ENCODE measurements at places on chromosomes 5 and 9. TPM values are rescaled to one million over a fixed set of nuclear protein-coding genes. Genes with fewer than 3 reads are reported as not detected.

The CCDC112 gene
- 8.6 TPM for total RNA-seq

The DTWD2 gene
- total RNA-seq = 7.1 TPM

The BTNL8 gene
- 0.58 TPM for total RNA-seq

The LCN15 gene
- not detected for total RNA-seq

The KIF3A gene
- total RNA-seq = 5.5 TPM

The TMEFF1 gene
- 0.50 TPM for total RNA-seq

The SWI5 gene
- 20.8 TPM for total RNA-seq

The CDH9 gene
- not detected for total RNA-seq

The NOL6 gene
- 20.2 TPM for total RNA-seq

The UGT3A1 gene
- not detected for total RNA-seq

The GFRA3 gene
- total RNA-seq = 4.7 TPM

The MUSK gene
- 3.5 TPM for total RNA-seq

The DEPDC1B gene
- not detected for total RNA-seq

The CCNB1 gene
- total RNA-seq = 2.8 TPM

The CDC26 gene
- 41.5 TPM for total RNA-seq
